CD8-positive, alpha-beta T cell (primary cell): ENCODE measurements at places on chromosomes 16 and 17.

DNA sequence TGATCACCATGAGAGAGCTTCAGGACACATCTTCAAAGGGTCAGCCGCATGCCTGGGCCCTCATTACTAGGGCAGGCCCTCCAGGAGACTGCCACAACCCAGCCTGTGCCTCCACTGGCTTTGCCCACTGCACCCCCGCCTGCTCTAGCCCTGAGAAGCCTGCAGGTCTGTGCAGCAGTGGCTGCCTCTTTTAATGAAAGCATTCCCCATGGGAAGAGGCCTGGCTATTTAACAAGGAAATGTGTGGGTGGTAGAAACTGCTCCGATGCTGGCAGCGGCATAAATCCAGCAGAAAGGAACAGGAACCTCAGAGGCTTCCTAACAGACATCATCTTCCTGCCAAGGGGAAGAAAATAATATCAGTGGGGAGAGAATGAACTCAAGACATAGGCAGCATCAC is 375 bp upstream of the KRT32 start:
- DNase-seq, result no peak

- DNase-seq, result no peak
These were observed 81.5 kb downstream of the NXN start for GRCh38 chr17:897970-898619.

DNA sequence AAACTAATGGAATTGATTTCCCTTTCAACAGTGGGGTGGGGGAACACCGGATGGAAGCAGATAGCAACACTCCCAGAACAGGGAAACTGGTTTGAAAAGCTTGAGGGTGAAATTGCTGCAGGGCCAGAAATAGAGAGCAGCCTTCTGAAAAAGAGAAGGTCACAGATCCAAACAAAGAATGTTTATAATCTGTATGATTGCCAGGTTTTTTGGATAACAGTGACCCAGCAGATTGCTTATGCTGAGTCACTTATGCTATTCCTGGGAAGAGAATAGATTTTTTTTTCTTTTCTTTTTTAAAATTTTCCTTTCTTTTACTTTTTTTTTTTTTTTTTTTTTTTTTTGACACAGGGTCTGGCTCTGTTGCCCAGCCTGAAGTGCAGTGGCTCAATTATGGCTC is 641.3 kb downstream of the KCNJ2 start:
- no peak for DNase-seq

DNA sequence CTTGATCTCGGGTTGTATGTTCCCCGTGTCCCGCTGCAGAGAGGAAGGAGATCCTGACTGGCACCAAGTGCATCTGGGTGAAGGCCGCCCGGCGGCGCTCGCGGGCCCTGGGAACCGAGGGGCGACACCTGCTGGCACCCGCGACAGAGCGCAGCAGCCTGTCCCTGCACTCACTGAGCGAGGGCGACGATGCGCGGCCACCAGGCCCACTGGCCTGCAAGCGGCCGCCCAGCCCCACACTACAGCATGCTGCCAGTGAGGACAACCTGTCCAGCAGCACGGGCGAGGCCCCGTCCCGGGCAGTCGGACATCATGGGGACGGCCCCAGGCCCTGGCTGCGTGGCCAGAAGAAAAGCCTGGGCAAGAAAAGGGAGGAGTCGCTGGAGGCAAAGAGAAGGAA is 7.5 kb downstream of the BTBD17 start:
- DNase-seq, result peak; percentile 29

DNA sequence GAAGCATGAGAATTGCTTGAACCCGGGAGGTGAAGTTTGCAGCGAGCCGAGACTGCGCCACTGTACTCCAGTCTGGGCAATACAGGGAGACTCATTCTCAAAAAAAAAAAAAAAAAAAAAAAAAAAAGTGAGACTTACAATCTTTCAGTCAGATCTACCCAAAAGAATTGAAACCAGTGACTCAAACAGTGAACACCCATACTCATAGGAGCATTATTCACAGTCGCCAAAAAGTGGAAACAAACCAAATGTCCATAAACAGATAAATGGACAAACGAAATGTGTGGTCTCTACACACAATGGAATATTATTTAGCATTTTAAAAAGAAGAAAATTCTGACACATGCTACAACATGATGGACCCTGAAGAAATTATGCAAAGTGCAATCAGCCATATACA is 9.1 kb upstream of the SCNN1B start:
- no peak for DNase-seq

GRCh38 chr17:14307560-14308024 is 6.7 kb downstream of the HS3ST3B1 start:
- no peak for DNase-seq

DNA sequence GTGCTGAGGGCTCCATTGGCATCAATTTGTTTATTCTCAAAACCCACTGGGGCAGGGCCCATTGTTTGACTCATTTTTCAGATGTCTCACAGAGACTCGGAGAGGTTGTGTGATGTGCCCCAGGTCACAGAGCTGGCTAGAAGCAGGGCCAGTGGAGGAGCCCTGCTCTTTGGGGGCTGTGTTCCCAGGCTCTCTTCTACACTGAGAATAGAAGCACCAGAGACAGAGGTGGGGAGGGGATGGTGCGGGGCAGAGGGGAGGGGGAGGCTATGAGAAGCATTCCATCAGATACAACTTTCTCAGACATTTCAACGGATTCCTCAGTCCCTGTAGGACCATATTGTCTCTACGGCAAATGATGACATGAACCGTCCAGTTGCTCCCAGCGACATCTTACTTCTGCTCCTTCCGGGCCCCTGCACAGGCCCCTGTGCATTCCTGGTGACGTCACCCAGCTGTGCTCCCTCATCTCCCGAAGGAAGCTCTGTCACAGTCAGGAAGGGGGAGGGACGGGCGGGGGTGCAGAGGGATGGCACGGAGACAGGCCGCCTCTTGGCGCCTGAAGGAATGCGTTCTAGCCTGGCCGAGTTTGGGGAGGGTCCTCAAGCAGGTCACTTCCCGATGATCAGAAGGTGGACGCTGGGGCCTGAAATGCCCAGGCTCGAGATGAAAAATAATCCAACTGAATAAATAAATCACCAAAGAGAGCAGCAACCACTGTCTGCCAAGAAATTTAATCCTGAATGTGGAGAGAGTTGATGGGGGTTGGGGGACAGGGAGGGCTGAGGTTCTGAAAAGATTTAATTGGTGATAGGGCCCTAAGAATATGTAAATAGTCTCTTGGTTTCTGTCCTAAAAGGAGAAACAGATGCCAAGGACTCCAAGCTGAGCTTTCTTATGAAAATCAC is 114.1 kb downstream of the NOG start:
- no peak for DNase-seq

- DNase-seq, result no peak
These were observed 13.2 kb downstream of the TSC2 start for GRCh38 chr16:2061023-2061422.

DNA sequence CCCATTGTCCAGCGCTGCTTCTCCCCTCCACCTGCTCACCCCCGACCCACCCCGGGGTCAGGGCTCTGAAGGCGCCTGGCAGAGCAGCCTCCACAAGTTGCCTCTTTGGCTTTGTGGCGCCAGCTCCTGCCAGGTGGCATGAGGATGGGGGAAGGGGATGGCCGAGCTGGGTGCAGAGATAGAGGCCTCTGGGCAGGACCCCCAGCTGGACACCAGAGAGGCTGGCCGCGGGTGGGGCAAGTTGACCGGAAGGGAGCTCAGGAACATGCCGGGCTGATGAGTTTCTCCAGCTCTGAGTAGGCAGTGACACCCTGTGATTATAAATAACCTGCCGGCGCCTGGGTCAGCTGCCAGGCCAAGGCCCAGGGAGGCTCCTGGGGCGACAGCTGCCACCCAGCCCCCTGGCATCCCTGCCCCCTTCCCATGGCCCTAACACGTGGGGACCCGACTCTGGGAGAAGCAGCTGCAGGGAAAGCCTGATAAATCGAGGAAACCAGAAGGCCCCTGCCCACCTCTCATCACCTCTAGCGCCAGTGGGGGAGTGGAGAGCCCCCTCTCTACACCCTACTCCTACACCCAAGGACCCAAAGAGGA is 729 bp downstream of the P2RX5 start:
- DNase-seq, result no peak

GRCh38 chr17:42548070-42548837 is 4.5 kb upstream of the HSD17B1 start:
- peak; percentile 84 for DNase-seq

- no peak for DNase-seq
These were observed 4.2 kb downstream of the CORO6 start for GRCh38 chr17:29618272-29619065.

DNA sequence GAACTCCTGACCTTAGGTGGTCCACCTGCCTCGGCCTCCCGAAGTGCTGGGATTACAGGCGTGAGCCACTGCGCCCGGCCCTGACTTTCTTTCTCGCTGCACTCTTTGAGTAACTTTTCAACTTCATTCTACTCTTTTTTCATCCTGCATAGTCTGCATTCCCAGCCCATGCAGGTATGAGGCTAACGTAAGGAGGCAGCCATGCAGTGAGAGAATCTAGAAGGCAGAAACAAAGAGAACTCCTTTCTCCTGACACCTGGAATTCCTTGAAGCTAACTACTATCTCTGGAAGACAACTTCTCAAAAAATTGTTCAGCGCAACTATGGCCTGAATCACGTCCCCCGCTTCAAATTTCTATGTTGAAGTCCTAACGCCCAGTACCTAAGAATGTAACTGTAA is 152.0 kb downstream of the SLC39A11 start:
- DNase-seq, result no peak

- DNase-seq, result no peak
These were observed 114.5 kb downstream of the CLEC16A start for GRCh38 chr16:11058832-11059231.

GRCh38 chr17:65559461-65559803 is 2.0 kb downstream of the AXIN2 start:
- DNase-seq, result peak; percentile 50

DNA sequence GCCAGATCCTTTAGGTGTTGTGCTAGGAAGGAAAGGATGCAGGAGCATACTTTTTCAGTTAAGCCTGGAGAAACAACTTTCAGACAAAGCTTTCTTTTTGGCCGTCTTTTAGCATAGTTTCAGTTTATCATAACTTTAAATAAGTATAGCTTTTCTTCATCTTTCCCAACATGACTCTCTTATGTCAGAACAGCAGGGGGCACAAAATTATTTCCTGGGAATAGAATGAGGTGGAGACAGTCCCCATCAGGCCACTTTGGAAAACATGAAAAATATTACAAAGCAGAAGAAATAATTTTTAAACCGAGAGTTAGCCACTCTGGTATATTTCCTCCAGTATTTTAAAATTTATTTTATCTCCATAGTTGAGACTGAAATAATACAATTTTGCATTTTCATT is 387.6 kb downstream of the HAPSTR1 start:
- DNase-seq, result no peak

DNA sequence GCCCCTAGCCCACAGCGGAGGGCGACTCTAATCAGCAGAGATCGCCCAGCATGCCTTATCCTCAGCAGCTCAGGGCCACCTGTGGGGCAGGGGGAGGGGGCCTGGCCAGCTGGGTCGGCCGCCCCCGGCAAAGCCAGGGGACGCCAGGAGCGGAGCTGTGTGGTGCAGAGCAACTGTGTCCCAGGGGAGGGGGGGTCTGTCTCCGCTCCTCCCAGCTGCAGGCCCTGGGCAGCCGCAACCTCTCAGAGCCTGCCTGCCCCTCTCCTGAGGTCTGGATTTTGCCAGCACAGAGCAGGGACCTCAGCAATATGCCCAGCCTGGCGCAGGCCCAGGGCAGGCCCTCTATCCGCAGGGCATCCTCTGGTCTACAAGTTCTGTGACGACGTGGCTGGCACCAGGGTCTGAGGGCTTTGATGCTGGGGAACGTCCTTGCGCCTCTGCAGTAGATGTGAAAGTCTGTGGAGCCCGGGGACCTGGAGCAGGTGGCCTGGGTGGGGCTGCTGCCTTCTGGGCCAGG is 36.5 kb upstream of the SLC38A10 start:
- DNase-seq, result no peak

GRCh38 chr17:69227541-69227940 is 1.1 kb downstream of the ABCA10 start:
- DNase-seq, result no peak

- no peak for DNase-seq
These were observed 8.4 kb upstream of the PIEZO1 start for GRCh38 chr16:88793251-88793954.
